ENCODE measurements at places on chromosomes 6 and 20.

GRCh38 chr20:51796340-51796739 is 6.0 kb downstream of the SALL4 start:
- DNase-seq = no peak

- no peak for DNase-seq
Observed at GRCh38 chr6:111280445-111280955, 193.2 kb downstream of the SLC16A10 start.

- no peak for DNase-seq
Observed at GRCh38 chr6:43428112-43428570, 800 bp downstream of the ABCC10 start.

DNA sequence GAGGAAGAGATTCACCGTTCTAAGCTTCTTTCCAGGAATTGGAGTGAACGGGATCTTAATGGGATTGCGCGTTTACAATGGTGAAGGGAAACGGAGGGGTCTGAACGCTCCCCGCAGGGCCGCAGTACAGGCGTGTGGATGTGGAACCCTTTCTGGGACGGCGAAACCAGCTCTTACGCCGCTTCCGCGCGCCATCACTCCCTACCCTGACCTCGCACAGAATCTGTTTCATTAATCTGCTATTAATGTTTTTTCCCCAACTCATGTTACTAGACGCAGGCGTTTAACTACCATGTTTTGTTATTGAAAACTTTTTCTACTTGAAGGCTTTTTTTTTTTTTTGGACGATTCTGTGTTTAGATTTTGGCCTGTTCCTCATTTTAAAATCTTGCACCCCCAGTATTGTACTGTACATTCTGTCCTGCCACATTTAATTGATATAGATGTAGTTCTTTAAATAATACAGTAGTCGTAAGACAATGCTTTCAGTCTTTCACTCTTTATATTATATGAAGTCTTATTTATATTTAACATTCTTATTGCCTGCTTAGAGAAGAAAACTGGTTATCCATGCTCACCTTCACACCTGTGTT is 696 bp upstream of the SUPT3H start:
- no peak for DNase-seq

- DNase-seq = no peak
Observed at GRCh38 chr6:15254070-15254975, 8.5 kb downstream of the JARID2 start.

- DNase-seq = no peak
Observed at GRCh38 chr6:15839969-15840541, 177.2 kb upstream of the DTNBP1 start.

GRCh38 chr6:149319422-149319821 is 1.9 kb downstream of the TAB2 start:
- DNase-seq = no peak

- no peak for DNase-seq
Observed at GRCh38 chr6:143939364-143939763, 68.7 kb downstream of the PLAGL1 start.

GRCh38 chr6:137811121-137811915 is 55.7 kb upstream of the TNFAIP3 start:
- DNase-seq = peak; percentile 48

- no peak for DNase-seq
Observed at GRCh38 chr20:25044660-25045342, 13.1 kb downstream of the ACSS1 start.

GRCh38 chr6:126060400-126060799 is 74.1 kb downstream of the TRMT11 start:
- no peak for DNase-seq

DNA sequence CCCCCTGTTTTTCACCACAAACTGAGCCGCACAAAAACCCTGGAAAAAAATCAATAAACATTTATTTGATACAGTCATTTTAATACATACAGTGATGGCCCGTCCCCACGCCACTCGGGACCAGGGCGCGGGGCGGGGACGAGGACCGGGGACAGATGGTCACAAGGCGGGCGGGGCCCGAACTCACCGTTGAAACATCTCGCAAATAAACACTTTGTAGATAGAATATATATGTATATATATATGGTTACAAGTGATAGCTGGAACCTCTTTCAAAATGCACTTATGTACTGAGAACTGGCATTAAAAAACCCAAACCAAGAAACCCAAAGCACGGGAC is 418 bp upstream of the UCKL1 start:
- no peak for DNase-seq

GRCh38 chr20:19456595-19457395 is 244.4 kb downstream of the SLC24A3 start:
- no peak for DNase-seq

- DNase-seq = no peak
Observed at GRCh38 chr6:52077180-52077884, 10.1 kb downstream of the PKHD1 start.

DNA sequence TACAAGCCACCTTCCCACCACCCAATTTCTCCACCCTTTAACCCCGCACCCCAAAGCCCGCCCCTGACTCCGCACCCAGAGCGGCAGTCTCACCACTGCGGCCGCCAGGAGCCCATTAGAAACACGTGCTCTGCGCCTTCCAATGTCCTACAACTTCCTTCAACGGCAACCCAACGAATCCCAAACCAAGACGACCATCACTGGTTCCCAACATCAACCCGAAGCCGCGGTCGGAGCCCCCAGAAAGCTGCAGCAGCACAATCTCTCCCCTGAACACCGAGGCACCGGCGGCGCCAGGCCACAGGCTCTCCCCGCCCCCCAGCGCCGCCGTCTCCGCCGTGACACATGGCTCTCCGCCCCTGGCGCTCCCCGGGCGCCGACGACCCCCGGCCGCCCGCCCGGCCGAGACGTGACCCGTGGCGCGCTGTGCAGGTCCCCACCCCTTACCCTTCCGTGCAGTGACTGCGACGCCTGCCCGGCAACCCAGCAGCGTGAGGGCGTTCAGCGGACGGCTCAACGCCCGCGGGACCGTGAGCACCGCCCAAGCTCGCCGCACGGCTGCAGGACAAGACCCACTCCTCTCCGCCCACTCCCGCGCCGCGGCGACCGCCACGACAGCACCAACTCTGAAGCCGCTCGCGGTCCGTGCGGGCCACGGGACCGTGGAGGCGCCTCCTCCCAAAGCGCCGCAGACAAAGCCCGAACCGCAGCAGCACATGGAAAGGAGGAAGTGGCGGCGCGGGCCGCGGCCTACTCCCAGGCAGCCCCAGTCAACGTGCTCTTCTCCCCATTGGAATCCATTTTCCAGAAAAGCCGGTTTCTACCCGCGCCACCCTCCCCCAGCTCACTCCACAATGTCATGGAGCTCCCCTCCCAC is 551 bp downstream of the SYNCRIP start:
- peak; percentile 33 for DNase-seq

DNA sequence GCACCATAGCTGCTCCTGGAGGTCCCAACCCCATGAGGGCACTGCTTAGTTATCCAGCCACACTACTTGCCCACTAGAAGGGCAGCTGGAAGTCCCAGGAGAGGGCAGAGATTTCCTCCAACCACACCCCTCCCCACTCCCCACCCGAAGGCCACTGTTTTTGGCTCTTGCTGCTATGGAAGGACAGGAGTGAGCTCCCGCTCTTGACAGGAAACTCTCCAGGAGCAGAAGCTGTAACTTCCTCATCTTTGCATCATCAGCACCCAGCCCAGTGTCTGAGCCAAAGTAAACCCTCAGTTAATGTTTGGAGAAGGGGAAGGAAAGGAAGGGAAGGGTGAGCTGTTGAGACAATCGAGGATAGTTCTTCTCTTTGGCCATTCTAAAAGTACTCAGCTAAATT is 120.7 kb downstream of the MTFR2 start:
- no peak for DNase-seq

GRCh38 chr20:51354769-51355319 is 187.7 kb downstream of the NFATC2 start:
- no peak for DNase-seq

GRCh38 chr6:109696355-109696754 is 5.3 kb downstream of the FIG4 start:
- no peak for DNase-seq

GRCh38 chr20:4415281-4415680 is 306.4 kb upstream of the PRND start:
- no peak for DNase-seq

DNA sequence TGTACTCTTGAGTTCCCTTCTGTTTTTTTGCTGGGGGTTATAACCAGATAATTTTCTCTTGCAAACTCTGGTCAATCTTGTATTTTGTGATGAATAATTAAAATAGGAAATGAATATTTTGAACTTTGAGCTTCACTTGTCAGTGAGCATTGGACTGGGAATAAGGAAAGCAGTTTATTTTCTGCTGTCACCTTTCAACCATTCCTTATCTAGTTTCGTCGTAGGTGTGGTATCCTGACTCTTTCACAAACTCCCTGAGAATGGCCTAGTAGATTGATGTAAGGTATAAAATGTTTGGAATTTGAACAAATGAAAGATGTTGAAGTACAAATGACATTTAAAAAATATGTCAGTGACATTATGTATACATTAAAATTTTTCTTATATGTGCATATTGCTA is 98.0 kb downstream of the ZFAND3 start:
- no peak for DNase-seq

GRCh38 chr6:148383658-148384368 is 41.2 kb downstream of the SASH1 start:
- DNase-seq = no peak

GRCh38 chr6:29827579-29828470 is at the start of gene HLA-G:
HLA-G (plus strand) TSS chr6:29827825; CDS start chr6:29827845, 20 bp downstream.
- no peak for DNase-seq

GRCh38 chr6:83883240-83883639 is 23.8 kb downstream of the CYB5R4 start:
- DNase-seq = no peak

GRCh38 chr6:131002661-131002980 is 60.4 kb downstream of the EPB41L2 start:
- DNase-seq = no peak

- DNase-seq = no peak
Observed at GRCh38 chr20:57807401-57808263, 97.8 kb upstream of the PMEPA1 start.

GRCh38 chr6:74408844-74409243 is 712.8 kb downstream of the CD109 start:
- DNase-seq = no peak

GRCh38 chr6:139068846-139069245 is 40.3 kb downstream of the ABRACL start:
- DNase-seq = no peak

DNA sequence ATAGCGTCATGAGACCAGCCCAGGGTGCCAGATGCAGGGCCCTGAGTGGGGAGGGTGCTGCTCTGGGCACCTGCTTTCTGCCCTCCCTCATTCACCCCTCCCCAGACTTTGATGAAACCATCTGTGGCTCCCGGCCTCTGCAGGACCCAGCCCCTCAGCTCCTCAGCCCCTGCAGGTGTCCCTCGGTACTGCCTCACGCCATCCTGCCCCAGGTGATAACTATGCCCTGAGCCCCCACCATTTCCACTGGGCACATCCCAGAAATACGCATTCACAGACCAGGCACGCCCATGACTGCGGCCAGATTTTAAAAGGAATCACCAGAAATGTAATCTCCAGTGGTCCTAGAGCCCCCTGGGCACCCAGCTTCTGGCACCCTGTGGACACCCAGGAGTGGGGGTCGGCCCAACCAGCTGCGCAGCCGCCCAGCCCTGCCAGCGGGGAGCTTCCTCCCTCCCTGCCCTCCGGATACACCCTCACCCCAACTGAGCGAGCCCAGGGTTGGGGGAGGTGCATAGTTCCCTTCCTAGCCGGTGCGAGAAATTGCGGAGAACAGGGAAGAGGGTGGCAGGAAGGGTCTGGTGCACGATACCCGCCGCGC is 615 bp upstream of the NTSR1 start:
- no peak for DNase-seq

DNA sequence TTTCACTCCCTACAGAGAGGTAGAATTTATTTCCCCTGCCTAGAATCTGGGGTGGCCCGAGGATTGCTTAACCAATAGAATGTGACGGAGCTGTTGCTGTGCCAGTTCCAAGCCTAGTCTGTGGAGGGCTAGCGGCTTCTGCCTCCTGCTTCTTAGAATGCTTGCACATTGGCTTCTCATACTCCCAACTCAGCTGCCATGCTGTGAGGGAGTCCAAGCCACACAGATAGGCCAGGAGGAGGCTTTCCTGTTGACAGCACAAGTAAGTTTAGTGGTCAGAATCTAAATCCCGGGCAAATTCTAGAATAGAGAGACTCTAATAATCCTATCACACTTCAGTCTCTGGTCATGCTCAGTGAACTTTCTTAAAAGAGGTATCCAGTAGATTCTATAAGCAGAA is 57.5 kb upstream of the SNRPB2 start:
- DNase-seq = no peak

GRCh38 chr6:112087916-112088315 is 525 bp downstream of the FAM229B start:
- DNase-seq = no peak

GRCh38 chr20:49646126-49646525 is 67.6 kb downstream of the B4GALT5 start:
- no peak for DNase-seq

- no peak for DNase-seq
Observed at GRCh38 chr6:3627501-3627900, 124.0 kb downstream of the PXDC1 start.

DNA sequence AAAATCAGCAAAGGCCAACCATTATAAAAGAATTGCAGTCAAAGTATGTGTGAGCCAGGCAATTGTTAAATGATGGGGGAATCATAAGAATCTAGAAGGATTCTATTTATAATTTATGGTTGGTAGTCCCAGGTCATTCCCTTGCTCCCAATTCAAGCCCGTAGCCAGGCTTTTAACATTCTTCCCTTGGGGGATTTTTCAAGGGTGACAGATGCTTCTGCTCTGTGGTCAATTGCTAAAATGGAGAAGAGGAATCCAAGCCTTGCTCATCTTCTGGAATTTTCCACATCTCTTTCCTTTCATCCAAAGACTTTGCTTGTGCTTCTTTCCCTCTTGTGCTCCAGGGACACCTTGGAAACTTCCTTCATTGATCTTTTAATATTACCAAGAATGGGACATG is 18.0 kb upstream of the BCAS1 start:
- no peak for DNase-seq

GRCh38 chr20:9206486-9206885 is 137.6 kb downstream of the PLCB4 start:
- no peak for DNase-seq

DNA sequence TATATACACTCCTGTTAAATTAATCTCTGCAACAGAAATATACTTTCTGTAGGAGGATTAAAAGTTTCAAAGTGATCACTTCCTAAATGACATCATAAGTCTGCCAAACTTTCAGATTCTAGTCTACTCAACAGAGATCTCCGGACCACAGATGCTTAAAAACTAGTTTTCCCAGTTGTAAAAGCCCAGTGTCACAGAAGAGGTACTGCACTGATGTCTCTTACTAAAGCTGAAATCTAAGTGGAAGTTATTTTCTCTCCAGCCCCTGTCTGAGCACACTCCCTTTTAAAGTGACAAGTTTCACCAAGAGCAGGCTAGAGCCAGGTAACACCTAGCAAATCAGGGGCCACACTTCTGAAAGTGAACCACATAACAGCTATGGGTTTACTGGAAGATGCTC is 71.6 kb upstream of the DST start:
- no peak for DNase-seq

DNA sequence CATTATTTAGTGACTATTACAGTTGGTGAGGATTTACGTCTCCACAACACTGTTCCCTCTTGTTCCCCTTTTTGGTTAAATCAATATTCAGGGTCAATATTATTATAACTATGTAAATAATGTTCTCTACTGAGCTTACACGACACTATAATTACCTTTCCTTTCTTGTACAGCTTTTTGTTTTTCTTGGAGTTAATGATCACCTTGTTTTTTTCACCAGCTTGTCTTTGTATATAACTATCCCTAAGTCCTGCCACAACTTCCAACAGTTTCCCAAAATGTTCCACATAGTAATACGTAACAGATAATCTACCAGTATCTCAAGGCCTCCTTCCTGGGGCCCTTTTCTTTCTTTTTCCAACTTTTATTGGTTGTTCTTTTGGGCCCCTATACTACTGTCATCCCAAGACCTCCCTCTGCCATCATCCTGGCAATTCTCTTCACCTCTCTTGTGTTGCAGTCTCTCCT is 142.0 kb upstream of the SOX4 start:
- DNase-seq = no peak

Data from stimulated activated CD8-positive, alpha-beta memory T cell treated with anti-CD3 and anti-CD28 coated beads, Interleukin-2, amount 100 ng/mL, for 1 hour (primary cell).